LHCN-M2 (cell line): ENCODE measurements at places on chromosomes 4 and X. TPM values are rescaled to one million over a fixed set of nuclear protein-coding genes. Genes with fewer than 3 reads are reported as not detected.
A peak's percentile ranks its signal among the peaks of the same experiment; 100 is the strongest.

- DNase-seq, result no peak
Measured at GRCh38 chr4:164871673-164872072, 5.3 kb upstream of the APELA start.

GRCh38 chr4:39636531-39637184, 2.0 kb downstream of the SMIM14 start:
- DNase-seq, result peak; percentile 43

- DNase-seq, result no peak
Measured at GRCh38 chrX:39930786-39931528, 166.8 kb downstream of the BCOR start.

GRCh38 chr4:6689506-6689960, 4.1 kb upstream of the S100P start:
- DNase-seq, result no peak

DNA sequence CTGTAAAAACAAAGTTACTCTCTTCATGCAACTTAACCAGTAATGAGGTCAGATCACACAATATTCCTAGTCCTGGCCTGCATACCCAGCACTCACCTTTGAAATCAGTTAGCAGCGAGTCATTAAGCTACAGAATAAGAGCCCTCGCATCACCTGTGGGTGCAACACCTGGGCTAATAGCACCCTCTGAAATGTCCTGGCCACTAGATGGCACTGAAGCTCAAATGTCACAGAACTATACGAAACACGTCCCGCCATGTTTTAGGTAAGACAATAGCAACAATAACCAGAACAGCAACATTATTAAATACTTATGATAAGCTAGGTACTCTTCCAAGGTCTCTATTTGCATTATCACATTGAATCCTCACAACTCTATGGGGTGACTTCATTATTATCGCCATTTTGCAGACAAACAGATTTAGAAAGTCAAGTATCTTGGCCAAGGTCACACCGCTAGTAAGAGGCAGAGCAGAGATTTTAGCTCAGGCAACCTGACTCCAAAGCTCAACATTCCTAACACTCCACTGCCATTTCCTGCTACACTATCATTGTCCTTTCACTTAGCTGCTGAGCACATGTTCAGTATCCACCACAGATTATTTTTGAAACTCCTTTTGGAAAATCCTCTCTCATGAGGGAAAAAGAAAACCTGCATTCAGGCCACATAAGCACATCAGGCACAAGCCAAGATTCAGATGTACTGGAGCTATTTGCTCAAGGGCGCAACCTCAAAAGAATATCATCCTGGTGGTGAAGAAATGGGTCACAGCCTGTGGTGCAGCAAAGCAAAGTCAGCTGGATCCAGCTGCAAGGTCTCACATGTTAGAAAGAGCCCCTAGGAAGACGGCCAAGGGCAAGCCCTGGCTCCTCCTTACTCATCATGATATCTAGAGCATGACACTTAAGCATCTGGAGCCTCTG, 59.5 kb upstream of the KDR start:
- DNase-seq, result peak; percentile 28

GRCh38 chrX:116009346-116009745, 161.2 kb upstream of the AGTR2 start:
- DNase-seq, result no peak

Gene CACNA1F
- not detected in 2 replicates for total RNA-seq

DNA sequence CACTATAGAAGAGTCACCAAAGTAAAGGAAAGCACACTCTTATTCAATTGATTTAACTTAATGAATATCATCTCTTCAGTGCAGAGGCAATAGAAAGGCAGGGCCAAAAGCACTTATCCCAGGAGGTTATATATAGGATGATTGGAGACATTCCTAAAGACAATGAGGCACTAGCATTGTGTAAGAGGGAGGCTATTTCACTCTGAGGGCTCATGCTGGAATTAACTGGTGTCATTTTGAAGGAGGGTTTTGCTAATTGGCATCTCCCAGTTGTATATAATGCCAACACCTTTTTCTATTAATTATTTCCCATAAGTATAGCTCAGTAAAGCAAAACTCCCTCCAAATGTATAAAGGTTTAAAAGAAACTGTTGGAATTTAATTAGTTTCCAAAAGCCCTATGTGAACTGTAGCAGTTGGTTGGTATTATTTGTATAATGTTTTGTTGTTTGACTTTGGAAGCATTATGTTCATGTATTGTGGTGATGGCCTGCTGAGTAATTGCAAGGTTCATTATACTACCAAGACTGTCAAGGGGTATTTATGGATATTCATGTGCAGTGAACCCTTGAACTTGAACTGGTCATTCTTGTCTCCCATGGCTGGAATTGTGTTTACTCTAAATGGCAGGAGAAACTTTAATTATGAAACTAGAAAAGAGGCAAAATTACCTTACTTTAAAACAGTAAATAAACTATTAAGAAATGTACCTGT, 270.3 kb downstream of the BMPR1B start:
- DNase-seq, result peak; percentile 38

DNA sequence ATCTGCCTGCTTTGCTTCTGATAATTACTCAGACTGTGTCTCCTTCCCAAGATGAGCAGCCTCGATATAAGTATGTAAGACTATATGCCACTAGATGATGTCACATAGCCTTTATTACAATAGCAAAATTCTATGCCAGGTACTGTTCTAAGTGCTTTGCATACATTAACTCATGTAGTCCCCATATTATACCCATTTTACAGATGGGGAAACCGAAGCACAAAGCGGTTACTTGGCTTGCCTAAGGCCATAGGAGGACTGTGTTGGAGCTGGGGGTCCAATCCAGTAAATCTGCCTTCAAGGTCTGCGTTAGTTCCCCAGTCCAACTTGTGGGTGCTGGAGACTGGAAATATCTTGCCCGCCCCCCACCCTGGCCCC, 826 bp upstream of the SCML1 start:
- no peak for DNase-seq

GRCh38 chrX:74453178-74453577, 31.9 kb downstream of the SLC16A2 start:
- DNase-seq, result no peak

DNA sequence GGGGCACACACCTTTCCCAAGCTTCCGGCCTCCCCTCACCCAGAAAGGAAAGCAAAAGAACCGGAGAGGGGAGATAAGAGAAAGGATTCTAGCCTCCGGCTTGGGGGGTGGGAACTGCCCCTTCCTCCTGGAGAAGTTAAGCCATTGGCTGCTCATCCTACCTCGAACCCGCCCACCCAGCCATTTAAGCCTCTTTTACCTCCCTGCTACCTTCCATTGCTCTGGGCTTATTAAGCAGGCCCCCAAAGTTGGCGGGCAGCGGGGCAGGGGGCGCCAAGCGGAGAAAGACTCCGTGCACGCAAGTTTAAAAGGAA, 2.3 kb downstream of the MAML3 start:
- DNase-seq, result peak; percentile 31

DNA sequence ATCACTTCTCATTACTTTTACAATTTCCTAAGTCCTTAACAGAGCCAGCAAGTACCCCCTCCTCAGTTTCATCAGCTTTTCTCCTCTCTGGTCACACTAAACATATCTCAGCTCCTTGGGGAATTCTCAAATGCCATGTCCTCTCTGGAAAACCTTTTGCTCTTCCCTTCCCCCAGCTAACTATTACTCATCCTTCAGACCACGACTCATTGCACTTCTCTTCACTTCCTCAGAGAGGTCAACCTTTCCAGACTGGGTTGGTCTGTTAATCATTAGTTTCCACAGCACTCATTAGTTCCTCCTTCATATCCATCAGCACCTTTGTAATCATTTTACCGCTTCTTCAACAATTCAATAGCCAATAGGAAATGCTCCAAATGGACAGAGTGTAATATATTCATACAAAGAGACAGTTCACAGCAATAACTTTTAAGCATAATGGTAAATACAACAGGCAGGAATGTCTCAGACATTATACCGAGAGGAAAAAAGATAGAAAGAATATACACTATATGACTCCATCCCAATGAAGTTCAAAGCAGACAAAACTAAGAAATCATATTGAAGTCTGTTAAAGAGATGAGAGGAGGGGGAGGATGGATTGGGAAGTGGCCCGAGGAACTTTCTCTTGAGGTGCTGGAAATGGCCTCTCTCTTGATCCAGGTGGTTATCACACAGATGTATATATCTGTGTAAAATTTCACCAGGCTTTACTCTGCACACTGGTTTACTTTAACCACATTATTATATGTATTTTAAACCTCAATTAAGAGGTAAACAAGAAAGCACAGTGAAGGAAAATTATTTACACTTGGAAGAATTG, 39.6 kb downstream of the DDX60L start:
- peak; percentile 77 for DNase-seq

DNA sequence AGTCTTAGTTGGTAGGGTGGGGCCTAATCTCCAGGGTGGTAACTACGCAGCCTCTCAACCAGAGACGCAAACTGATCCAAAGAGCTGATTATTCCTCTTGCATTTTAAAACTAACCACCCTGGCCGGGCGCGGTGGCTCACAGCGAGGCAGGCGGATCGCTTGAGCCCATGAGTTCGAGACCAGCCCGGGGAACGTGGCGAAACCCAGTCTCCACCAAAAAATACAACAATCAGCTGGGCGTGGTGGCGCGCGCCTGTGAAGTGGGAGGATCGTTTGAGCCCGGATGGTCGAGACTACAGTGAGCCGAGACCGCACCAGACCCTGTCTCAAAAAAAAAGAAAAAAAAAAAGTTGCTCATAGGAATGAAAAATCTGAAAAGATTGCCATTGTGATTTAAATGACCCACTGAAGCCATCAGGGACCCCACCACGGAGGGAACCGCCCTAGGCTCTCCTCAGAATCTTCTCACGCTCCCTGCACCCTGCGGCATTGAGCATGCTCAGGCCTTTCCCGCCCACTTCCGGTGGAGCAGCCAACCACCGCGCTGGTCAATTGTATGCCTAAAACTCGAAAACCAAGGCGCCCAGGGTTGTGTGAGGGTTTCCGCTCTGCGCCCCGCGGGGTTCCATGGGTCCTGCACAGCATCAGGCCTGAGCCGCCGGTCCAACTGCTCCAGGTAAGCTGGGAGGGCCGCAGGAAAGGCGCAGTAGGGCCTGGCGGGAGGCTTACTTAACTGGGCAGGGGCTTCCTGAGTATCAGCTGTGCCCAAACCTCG, at the start of gene TRIM60:
Gene TRIM60 (plus strand): TSS at position 564 of the 776 bp plus-strand sequence. CDS start 8,074 bp downstream, outside the sequence.
- no peak for DNase-seq
